CD4-positive, alpha-beta T cell treated with Interleukin-4 for 4 hours (primary cell): ENCODE measurements at places on chromosomes 7 and 10.

- DNase-seq, result no peak
Observed at GRCh38 chr10:70775679-70776454, 9.3 kb downstream of the TBATA start.

DNA sequence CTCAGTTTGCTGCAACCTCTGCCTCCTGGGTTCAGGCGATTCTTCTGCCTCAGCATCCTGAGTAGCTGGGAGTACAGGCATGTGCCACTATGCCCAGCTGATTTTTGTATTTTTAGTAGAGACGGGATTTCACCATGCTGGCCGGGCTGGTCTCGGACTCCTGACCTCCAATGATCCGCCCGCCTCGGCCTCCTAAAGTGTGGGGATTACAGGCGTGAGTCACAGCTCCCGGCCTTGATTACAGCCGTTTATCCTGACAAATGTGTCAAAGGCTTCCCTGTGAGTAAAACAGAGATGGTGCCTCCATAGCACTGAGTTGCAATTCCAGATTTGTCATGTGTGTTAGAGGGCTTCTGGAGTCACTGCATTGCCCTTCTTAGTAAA, 273.7 kb downstream of the CCDC3 start:
- DNase-seq, result no peak

DNA sequence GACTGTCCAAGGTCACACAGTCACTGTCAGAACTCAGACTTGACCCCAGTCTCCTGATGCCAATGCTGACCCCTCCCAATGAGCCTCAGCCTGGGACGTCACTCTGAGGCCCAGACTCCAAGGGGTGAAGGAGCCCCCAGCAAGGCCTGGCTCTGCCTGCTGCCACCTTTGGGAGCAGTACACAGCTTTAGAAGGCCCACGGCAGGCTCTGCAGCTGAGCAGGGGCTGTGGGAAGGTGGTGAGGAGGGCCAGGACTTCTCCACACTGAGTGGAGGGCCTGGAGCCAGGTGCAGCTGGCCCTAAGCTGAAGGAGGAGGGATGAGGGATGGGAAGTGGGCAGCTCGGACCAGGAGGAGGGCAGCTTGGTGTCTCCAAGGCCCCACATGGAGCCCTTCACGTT, 23.9 kb upstream of the ZMIZ1 start:
- DNase-seq, result no peak

DNA sequence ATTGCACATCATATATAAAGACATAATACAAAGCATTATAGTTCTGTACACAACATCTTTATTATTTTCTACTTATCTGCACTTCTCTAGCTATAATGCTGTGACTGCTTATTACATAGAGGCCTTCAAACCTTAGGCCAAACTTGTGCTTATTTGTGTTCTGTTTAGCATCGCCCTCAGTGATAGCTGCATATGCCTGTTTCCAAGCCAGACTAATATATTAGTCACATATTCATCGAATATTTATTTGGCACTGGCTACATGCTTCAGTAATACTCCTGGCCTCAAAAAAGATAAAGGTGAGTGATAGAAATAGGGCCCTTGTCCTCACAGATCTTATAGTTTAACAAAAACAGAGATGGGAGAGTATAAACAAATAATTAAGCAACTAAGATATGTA, 30.2 kb upstream of the SEMA3D start:
- DNase-seq, result no peak

DNA sequence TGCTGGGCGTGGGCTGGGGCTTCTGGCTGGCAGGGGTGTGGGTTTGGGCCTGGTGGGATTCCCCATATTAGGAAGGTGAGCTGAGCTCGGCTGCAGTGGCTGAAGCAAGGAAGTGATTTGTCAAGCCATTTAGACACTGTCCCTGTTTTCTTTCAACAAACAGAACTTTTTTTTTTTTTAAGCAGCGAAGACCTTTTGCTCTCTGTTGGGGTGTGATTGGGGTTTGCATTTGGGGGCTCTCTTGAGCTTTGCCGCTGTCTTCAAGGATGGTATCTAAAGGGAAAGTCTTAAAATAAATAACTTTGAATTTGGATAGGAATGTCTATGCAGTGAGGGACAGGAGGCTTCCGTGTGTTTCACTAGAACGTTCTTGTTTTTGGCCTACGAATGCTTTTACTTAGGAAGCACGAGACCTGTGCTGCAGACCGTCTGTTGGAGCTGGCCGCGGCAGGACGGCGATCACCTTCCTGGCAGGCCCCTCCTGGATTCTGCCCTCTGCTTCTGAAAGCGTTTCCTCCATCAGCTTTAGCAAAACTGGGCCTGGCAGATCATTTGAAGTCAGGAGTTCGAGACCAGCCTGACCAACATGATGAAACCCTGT, 43.9 kb downstream of the FOXK1 start:
- no peak for DNase-seq

- no peak for DNase-seq
Observed at GRCh38 chr10:133022776-133023100, 65.0 kb upstream of the ADGRA1 start.

DNA sequence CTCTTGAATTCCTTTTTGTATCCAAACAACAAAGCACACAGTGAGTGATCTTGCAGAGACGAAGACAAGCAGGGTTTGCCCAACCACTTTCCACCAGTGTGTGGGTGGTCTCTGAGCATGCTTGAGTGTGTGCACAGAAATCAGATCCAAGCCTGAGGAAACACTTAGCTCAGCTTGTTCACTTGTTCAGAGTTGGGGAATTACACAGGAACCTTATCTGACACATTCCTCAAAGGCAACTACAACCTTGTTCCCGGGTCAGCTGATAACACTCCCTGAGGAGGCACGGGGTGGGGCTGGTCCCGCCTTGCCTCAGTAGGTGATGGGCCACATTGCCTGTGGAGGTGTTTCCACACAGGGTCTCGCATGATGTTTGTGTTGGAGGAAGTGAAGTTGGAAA, 216.9 kb downstream of the DYNC1I1 start:
- DNase-seq, result no peak

- no peak for DNase-seq
Observed at GRCh38 chr7:137073571-137074325, 205.3 kb downstream of the CHRM2 start.

GRCh38 chr7:157462840-157463239, 126.0 kb downstream of the DNAJB6 start:
- no peak for DNase-seq

DNA sequence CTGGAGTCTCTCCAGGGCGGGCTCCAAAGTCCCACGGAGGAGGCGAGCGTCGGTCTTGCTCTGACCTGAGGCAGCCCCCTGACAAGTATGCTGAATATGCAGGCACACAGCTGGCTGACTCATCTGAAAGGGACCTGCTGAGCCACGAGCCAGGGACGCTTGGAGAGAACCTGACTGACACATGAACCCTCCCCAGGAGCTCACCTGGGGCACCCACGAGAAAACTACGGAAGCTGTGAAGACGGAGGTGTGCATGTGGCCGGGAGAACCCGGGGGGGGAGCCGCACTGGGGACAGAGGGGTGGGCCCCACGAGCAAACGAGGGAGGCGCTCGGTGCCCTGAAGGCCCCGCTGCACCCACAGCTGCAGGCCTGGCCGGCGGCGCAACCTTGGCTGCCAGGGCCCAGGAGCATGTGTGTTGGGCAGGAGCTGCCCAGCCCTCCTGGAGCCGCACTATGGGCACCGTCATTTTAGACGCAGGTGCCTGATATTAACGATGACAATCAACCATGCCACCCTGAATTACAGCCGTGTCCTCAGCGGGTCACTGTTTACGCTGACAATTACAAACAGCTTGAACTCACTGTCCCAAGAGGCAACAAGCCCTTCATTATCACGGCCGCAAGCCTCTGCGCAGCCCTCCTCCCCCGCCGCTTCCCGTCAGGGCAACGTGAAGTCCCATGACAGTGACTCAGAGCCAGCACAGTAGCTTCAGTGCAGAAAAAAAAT, 64.7 kb downstream of the DIP2C start:
- no peak for DNase-seq

GRCh38 chr10:6969659-6970058, 389.6 kb upstream of the PRKCQ start:
- no peak for DNase-seq

GRCh38 chr10:100522107-100522801, 2.6 kb upstream of the SEC31B start:
- DNase-seq, result no peak

DNA sequence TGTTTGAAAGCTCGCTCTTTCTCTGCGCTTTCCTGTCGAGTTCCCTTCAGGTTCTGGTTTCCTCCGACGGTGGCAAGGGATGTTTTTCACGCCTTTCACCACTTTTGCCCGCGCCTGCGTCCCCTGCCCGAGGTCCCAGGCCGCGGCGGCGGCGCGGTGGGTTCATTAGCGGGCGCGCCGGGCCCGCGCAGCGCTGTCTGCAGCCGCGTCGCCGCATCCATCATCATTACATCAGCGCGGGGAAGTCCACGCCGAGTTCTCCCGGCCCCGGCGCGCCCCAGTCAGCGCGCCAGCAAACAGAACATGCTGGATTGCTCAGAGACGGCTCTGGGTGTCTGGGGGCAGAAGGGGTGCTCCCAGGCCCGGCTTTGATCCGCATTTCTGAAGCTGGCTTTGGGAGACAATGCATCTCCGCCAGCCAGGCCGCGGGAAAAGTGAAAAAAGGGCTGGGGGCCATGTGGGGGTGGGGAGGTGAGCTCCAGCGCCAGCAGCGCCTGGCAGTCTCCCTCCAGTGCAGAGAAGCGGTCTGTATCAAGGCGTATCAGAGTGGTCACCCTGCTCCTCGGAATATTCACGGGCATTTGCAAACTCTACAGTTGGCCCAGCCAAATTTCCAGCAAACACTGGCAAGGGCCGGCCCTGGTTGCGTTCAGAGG, 8.9 kb downstream of the GLI3 start:
- no peak for DNase-seq

DNA sequence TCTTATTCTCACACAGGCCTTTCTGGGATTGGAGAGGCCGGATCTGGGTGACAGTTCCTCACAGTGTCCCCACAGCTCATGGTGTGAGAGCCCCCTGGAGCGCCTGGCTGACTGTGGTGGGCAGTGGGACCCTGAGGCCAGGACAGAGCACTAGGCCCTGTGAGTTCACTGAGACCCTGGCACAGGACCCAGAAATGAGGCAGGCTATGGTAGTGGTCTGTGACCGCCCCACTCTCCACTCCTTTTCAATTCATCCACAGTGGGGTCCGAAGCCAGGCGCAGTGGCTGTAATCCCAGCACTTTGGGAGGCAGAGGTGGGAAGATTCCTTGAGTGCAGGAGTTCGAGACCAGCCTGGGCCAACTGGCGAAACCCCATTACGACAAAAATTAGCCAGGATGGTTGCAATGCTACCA, 95.9 kb upstream of the TNRC18 start:
- no peak for DNase-seq

- no peak for DNase-seq
Observed at GRCh38 chr7:44960011-44960580, 18.7 kb downstream of the MYO1G start.

DNA sequence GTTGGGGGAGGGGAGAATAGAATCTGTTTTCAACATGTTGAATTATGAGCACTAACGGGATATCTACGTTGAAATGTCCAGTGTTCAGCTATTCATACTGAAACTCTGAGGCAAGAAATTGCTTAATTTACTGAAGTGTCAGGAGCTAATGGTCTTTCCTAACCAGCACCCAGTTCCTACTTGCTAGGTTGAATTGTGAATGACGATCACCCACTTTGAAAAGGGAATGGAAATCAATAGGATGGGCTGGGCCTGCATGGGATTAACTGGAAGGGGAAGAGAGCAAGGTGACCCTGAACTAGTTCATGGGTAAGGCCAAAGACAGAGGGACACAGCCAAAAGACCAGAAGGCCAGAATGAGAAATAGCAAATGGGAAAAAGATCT, 51.3 kb downstream of the HIPK2 start:
- no peak for DNase-seq

DNA sequence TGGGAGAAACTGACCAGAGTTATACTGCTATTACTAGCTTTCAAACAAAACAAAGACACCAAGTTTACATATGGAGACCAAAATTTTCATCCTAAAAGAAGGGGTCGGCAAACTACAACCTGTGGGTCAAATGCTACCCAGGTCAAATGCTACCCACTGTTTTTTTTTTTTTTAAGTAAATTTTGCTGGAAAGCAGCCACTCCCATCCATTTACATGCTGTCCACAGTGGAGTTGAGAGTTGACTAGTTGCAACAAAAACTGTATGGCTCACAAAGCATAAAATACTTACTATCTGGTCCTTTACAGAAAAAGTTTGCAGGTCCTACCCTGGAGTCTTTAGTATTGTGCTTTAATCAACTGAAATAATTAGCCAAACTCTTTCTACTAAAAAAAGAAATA, 91.4 kb downstream of the SIRT1 start:
- DNase-seq, result no peak

- no peak for DNase-seq
Observed at GRCh38 chr10:80141696-80142460, 9.3 kb downstream of the PLAC9 start.

DNA sequence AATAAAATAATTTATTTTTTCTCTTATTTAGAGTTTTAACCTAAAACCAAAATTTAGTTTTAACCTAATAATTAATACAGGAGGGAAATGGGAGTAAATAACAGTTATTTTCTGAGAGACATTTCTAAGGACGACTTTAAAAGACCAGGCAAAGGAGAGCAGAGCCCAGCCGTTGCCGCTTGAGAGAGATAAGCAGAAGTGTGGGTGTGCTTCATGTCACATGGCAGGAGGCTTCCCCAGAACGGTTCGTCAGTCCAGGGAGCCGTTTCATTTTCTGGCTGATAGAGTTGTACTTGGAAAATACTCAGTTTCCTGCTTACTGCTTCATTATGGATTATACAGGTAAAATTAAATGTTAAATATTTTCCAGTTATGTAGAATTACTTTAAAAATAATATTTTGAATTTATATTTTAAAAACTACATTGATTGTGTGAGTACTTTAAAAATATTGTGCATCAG, 61.4 kb downstream of the ST7 start:
- DNase-seq, result no peak

DNA sequence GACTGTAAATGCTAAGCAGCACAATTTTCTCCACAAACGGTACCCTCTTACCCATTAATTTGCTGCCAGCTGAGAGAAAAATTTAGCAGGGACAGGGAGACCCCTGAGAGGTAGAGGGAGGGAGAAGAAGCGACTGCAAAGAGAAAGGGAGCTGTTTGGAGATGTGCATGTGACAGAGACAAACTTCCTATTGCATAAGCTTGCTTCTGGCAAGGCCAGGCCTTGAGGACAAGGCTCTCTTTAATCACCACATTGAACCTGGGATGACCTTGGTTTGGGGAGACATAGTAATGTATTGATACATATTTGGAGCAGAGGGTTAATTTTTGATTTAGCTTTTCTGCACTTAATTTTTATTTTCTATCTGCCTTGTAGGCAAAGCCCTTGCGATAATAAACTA, 31.1 kb upstream of the HIBADH start:
- no peak for DNase-seq

GRCh38 chr7:142488036-142488633, 230.3 kb upstream of the PRSS58 start:
- DNase-seq, result no peak
